Stimulated activated CD4-positive, alpha-beta T cell treated with anti-CD3 and anti-CD28 coated beads, Interleukin-1b, Interleukin-23, amount 100 ng/mL, for 48 hours (primary cell): ENCODE measurements at places on chromosomes 1 and 21.
A peak's percentile ranks its signal among the peaks of the same experiment; 100 is the strongest.

- DNase-seq = peak; percentile 59
These were observed 237.0 kb downstream of the MRPL39 start for GRCh38 chr21:25370311-25370744.

DNA sequence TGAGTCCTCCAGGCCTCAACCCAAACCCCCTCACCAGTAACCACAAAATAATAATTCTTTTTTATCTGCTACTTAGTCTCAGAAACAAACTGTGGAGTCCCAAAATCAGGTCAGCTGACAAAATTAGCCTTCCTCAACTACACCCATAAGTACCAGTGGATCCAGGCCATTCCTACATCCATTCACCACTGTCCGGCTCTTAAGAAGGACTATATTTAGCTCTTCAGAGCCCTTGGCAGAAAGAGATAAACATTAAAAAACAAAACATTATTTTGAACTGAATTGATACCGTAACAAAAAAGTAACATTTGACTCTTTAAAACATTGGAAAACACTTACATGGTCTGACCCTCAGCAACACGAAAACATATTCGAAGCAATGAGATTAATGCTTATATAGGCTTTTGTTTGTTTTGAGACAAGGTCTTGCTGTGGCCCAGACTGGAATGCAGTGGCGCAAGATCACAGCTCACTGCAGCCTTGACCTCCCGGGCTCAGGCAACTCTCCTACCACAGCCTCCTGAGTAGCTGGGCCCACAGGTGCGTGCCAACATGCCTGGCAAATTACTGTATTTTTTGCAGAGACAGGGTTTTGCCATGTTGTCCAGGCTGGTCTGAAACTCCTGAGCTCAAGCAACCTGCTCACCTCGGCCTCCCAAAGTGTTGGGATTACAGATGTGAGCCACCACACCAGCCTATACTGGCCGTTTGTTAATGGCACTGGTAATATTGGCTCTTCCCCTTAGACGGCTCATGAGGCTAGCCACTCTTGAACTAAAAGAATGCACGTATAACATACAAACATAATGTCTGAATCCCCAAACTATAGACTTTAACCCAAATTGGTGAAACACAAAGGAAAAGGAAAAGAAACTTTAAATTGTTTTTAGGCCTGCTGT, 330.7 kb downstream of the SMYD3 start:
- DNase-seq = no peak

GRCh38 chr1:241842565-241842964, 5.4 kb upstream of the EXO1 start:
- no peak for DNase-seq

DNA sequence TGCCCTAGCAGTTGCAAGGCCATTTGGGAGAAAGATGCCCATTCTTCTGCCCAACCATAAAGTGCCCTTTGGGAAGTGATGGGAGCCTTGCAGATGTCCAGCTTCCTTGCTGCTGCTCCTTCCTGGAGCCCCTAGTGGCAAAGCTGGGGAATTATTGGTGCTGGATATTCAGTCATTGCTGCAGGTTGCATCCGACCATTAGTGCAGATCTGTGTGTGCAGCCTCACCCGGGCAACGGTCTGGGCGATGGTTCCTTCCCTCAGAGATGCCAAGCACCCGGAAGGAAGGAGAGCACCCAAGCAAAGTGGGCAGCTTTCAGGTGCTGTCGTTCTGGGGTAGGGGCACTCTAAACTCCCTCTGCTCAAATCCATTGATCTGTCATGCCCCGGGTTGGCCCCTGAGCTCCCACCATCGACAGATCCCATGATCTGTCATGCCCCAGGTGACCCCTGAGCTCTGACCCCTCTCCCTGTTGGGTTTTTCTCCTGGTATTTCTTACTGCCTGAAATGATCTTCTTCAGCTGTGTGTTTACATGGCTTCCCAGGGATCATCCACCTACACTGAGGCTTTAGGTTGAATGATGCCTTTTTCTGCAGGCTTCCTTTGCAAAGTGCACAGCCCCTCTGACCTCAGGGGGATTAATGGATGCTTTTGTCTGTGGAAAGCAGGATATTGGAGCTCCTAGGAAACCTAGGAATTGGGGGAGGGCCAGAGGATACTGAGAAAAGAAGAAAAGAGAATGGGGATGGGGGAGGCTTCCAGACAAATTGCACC, 467.5 kb downstream of the PTPRU start:
- DNase-seq = no peak

- DNase-seq = no peak
These were observed 54.7 kb downstream of the MAP3K7CL start for GRCh38 chr21:29185172-29185571.

DNA sequence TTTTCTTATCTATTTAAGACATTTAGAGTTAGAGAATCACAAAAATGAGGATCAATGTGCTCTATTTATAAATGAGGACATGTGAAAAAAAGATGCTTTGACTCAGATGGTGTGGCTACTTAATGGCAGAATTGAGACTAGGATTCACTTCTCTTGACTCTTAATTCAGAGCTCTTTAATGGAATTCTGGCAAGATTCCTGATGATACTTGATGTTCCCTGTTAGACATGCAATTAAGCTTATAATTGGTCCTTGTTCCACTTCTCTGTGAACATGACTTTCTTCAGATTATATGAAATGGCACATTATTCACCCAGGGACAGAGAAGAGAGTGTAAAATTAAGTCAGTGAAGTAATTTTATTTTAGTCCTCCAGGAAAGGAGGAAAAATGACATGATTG, 165.3 kb downstream of the LRRC7 start:
- DNase-seq = no peak

DNA sequence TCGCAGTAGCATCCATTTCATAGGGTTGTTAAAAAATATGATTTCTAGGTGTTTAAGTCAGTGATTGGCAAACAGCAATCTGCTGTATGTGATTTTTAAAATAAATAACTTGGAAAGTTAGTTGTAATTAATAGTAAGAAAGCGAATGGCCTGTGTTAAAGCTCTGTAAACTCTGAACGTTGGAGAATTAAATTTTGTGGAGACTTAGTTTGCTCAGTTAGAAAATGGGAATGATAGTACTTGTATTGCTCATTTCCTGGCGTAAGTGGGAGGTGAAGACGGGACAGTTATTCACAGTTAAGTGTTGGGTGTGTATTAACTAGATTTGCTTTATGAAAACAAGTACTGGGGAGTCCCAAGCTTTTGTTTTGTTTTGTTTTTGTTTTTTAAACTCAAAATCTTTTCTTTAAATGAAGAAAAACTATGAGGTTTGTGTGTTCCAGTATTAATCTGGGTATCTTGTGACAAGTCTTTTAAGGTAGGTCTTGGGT, 995 bp downstream of the CACYBP start:
- DNase-seq = no peak

DNA sequence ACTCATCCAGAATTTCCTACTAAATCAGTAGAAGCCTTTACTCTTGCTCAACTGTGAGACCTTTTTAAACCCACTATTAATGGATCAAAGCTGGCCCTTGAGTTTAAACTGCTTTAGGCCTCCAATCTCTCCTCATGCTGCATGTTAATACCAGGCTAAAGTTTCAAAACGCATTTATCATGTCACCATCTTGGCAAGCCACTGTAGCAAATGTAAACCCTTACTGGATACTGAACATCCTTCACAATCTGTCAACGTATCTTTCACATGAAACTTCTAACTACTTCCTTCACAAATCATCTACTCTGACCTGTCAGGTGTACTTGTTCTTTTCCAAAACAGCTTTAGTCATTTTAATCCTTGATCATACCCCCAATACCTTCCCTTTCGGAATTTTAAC, 3.0 kb downstream of the PAXBP1 start:
- no peak for DNase-seq

- DNase-seq = no peak
These were observed 21.1 kb downstream of the ERRFI1 start for GRCh38 chr1:8004803-8005573.

GRCh38 chr1:227793079-227793947, 22.2 kb upstream of the PRSS38 start:
- no peak for DNase-seq

DNA sequence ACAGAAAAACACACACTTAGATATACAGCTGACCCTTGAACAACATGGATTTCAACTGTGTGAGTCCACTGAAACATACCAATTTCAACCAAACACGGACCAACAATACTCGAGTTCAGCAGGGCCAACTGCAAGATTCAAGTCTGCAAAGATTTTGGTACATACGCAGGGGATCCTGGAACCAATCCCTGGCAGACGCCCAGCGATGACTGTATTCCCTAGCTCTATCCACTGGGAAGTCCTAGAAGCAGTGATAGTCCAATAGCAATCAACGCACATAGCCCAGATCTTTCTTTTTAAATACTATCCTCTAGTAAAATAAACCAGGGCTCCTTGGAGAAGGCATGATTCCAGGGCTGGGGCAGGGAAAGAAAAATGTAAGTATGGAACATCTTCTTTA, 9.0 kb downstream of the DDX59 start:
- DNase-seq = no peak

- no peak for DNase-seq
These were observed 7.6 kb upstream of the ARHGEF10L start for GRCh38 chr1:17531682-17532487.

DNA sequence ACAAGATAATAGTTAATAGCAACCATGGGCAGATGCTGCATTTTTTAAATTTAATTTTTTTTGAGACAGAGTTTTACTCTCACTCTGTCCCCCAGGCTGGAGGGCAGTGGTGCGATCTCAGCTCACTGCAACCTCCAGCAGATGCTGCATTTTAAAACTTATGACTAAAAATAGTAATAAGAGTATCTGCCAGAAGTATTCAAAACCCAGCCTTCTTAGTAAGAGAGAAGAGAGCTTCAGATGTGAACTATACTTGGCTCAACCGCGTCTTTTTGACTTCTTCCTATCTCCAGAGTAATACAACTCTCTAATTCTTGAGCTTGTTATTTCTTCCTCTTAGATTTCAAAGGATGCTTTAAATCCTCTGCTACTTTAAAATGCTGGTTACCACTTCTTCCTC, 4.6 kb downstream of the RPS27 start:
- no peak for DNase-seq

DNA sequence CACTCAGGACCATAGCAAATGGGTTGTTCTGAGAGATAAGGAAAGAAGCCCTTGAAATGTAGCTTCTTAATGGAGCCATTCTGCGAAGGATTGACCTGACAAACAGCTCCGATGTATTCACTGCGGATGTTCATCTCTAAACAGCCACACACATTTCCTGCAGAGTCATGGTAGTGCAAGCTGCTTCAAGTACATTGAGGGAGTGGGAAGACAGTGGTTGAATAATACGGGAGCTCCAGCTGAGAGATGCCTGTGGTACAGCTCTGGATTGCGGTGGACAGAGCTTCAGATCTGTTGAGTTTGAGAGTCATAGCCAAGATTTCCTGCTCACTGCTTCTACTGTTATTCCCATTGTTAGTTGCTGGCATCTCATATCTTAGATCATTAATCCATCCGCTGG, 86.6 kb downstream of the ZBTB18 start:
- DNase-seq = no peak

GRCh38 chr1:204633665-204634064, 51.9 kb downstream of the LRRN2 start:
- no peak for DNase-seq

DNA sequence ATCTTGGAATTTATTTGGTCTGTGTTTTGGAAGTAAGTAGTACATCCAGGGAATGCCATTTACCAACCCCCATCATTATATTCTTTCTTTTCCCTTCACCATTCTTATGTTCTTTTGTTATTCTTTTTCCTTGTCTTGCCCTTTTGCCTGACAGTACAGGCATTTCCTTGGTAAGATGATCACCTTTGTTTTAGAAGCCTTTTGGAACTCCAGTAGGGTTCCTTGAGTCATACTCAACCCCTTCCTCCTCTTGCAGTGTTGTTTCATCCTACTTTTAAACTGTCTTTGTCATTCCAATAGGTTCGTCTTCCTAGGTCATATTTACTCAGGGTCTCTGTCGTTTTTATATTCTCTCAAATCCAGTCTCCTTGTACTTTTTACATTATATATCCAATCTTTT, 9.2 kb downstream of the MRPS21 start:
- DNase-seq = no peak

GRCh38 chr1:214557952-214558735, 6.7 kb upstream of the PTPN14 start:
- no peak for DNase-seq
